Activated B cell treated with CpG ODN at 0.5 μM for 24 hours (primary cell): ENCODE measurements at places on chromosomes 4 and X.

DNA sequence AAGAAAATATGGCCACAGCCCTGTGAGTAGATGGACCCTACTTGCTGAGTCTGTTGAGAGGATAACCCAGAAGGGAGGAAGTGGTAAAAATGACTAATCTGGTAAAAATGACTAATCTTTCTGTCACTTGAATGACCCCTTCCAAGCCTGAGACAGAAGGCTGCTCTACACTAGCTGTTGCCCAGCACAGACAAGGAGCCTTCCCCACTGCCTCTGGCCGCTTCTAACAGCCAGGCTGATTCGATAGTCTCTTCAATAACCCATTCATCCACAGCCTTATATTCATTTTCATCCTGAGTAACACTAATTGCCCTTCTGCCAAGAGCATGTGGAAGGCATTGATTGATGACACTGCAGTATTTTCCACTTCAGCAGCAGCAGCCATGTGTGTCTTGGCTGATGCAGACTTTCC lies 18.4 kb downstream of the MAGEB17 start:
- no peak overlapping the region for H3K4me3 ChIP-seq
- no peaks in the 10 kb centered on the region for H3K27me3 ChIP-seq
- no peak overlapping the region for H3K27ac ChIP-seq
- H3K4me1 ChIP-seq = no peaks in the 10 kb centered on the region
- no peaks in the 10 kb centered on the region for H3K36me3 ChIP-seq

DNA sequence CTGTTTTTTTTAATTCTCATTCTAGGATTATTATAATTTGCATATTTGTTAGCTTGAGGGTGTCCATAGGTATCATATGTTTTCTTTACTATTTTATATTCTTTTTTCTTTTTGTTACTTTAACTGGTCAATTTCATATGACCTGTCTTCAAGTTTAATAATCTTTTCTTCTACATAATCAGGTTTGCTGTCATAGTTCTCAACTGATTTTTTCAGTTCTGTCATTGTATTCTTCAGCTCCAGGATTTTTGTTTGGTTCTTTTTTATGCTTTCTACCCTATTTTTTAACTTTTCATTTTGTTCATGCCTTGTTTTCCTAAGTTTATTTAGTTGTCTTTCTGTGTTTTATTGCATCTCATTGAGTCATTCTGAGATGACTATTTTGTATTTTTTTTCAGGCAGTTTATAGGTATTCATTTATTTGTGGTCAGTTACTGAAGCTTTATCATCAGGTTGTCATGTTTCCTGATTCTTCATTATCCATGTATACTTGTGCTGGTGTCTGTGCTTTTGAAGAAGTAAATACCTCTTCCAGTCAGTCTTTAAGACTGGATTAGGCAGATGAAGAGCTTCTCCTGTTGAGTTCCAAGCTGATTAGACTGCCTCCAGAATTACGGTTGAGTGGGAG lies 220.3 kb upstream of the VEGFC start:
- H3K27ac ChIP-seq = no peak overlapping the region
- H3K36me3 ChIP-seq = no peaks in the 10 kb centered on the region
- no peaks in the 10 kb centered on the region for H3K27me3 ChIP-seq
- H3K4me1 ChIP-seq = no peaks in the 10 kb centered on the region
- no peak for DNase-seq

DNA sequence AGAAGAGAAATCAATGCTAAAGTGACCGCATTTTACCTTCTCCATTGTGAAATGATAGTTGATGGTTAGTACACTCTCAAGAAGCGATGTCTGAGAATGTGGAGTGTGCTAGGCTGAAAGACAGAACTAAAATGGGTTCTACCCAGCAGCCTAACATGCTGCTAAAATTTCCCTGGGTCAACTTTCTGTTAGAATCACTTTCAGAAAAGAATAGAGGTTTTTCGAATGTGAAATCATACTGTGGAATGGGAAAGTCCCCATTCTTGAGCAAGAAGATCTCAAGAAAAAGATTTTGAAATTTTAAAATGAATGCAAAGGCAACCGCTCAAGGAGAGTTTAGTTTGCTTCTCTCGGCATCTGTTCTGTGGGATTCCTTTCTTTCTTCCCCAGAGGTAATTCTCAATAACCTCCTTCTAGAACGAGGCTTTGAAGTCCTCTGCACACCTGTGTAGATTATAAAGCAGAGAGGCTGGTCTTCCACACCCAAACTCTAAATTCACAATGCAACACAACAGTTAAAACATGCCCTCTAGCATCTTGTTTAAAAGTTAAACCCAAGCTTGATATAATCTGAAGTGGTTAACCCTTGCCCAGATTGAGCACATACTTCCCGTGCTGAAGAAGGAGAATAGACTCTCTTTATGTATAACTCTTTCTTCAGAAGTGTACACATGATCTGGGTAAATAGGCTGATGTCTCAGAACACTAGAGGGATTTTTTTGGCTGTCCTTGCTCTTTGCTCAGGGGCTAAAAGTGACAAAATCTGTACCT lies 208.7 kb upstream of the KLF3 start:
- no peak for DNase-seq
- H3K27ac ChIP-seq = no peak overlapping the region
- peaks cover 3% of the 10 kb centered on the region for H3K27me3 ChIP-seq
- peaks cover 6% of the 10 kb centered on the region for H3K4me1 ChIP-seq
- no peaks in the 10 kb centered on the region for H3K36me3 ChIP-seq

- H3K4me3 ChIP-seq = no peak overlapping the region
- DNase-seq = no peak
- no peak overlapping the region for H3K27ac ChIP-seq
Observed at GRCh38 chr4:33184657-33185290, 2464.6 kb downstream of the PCDH7 start.

DNA sequence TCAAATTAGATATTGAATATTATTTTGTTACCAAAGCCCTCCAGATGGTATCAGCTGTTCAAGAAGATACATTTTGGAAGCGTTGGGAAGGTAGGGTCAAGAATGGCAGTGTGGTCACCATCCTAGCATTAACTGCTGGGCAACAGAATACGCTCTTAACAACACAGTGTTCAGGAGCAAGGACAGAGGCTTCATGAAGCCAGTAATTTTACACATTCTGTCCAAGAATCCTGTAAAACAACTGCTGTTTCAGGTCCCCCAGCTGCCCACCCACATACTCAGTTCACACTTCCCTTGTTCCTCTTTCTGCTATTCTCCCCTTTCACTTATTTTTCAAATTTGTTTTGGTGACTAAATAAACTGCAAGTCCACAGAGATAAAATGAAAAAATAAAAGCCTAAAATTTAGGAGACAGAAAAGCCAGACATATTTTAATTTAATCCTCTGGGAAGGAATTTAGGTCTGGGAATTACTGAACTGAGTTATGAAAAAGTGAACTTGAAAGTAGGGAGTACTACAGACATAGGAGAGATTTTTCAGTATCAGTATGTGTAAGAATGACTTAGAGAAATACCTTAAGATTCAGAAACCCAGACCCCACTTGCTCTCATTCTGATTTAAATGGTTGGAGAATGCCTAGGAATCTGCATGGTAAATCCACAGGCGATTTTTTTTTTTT lies 406.7 kb downstream of the MAPK10 start:
- H3K27me3 ChIP-seq = no peaks in the 10 kb centered on the region
- DNase-seq = no peak
- H3K36me3 ChIP-seq = peaks cover 44% of the 10 kb centered on the region
- no peak overlapping the region for H3K27ac ChIP-seq
- peaks cover 2% of the 10 kb centered on the region for H3K4me1 ChIP-seq
- no peak overlapping the region for H3K4me3 ChIP-seq

DNA sequence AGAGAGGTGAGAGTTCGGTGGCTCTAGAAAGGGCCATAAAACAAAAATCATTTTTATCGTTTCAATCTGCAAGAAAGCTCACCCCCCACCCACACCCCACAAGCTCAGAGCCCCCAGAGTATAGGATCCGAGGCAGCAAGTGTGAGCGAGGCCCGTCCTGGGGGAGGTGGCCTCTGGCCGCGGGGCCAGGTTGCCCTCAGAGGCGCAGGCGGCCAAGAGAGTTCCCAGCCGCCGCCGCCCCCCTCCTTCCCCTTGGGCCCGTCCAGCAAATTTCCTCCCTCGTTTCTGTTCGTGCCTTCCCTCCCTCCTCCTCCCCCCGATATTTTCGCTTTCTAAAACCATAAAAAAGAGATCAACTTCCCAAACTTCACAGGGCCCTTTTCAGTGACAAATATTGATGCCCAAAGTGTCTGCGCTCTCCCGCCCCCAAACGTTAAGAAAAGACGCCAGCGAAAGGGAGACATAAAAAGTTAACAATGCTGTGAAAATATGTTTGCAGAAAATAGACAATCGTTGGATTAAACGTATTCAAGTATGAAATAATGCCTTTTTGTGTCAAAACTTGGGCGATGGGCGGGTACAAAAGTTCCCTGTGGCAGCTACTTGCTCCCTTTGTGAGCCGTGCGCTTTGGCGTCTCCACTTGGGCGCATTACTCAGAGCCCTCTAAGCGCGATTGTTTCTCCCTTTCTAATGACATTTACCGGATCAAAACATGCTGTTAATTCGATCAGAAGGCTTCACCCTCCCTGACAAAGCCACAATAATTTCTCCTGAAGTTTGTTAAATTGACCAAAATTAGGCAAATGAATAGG lies 1.1 kb upstream of the HELT start:
- no peak for DNase-seq
- H3K36me3 ChIP-seq = no peaks in the 10 kb centered on the region
- H3K27me3 ChIP-seq = peaks cover 68% of the 10 kb centered on the region
- H3K27ac ChIP-seq = no peak overlapping the region
- H3K4me3 ChIP-seq = no peak overlapping the region
- peaks cover 13% of the 10 kb centered on the region for H3K4me1 ChIP-seq

- DNase-seq = no peak
- H3K4me1 ChIP-seq = no peaks in the 10 kb centered on the region
- H3K27me3 ChIP-seq = peaks cover 14% of the 10 kb centered on the region
- no peak overlapping the region for H3K4me3 ChIP-seq
- no peak overlapping the region for H3K27ac ChIP-seq
- H3K36me3 ChIP-seq = no peaks in the 10 kb centered on the region
Observed at GRCh38 chr4:76622717-76623116, 187.7 kb downstream of the SHROOM3 start.

DNA sequence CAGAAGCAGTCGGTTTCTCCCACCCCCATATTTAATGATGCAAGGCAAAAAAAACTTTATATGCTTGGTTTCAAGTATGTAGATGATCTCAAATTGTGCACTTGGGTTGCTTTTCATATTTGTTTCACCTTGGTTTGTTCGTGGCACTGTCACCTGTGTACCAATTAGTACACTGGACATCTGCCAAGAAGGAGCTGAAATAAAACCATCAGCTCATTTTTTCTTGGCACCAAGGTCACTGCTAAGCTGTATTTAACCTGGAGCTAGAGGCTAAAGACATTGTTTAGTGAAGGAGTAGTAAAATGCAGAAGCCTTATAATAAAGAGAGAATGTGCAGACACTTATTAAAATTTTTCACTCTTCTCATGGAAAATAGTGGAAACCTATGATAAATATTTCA lies 430.8 kb downstream of the ARHGAP24 start:
- H3K4me3 ChIP-seq = no peak overlapping the region
- no peak for DNase-seq
- H3K27me3 ChIP-seq = no peaks in the 10 kb centered on the region
- no peak overlapping the region for H3K27ac ChIP-seq
- H3K4me1 ChIP-seq = peaks cover 13% of the 10 kb centered on the region

- H3K4me3 ChIP-seq = peak overlapping the region; percentile 16
- no peak for DNase-seq
- no peaks in the 10 kb centered on the region for H3K27me3 ChIP-seq
- peaks cover 12% of the 10 kb centered on the region for H3K4me1 ChIP-seq
- H3K36me3 ChIP-seq = peaks cover 17% of the 10 kb centered on the region
Observed at GRCh38 chr4:101556842-101557241, 209.5 kb upstream of the PPP3CA start.

GRCh38 chr4:9769321-9769720 lies 12.1 kb upstream of the DRD5 start:
- H3K27me3 ChIP-seq = peaks cover 7% of the 10 kb centered on the region
- H3K27ac ChIP-seq = no peak overlapping the region
- H3K4me3 ChIP-seq = no peak overlapping the region
- H3K36me3 ChIP-seq = no peaks in the 10 kb centered on the region
- H3K4me1 ChIP-seq = no peaks in the 10 kb centered on the region

DNA sequence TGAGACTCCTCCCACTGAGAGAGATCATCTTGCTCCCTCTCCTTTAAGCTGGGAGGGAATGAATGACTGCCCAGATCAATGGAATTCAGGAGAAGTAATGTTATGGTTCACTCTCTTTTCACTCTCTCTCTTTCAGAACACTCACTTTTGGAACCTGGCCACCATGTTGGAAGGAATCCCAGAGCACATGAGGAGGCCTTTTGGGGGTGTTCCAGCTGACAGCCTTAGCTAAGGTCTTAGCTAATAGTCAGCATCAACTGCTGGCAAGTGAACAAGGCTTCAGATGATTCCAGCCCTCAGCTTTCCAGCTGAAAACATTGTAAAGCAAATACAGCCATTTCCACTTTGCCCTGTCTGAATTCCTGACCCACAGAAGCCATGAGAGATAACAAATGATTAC lies 124.0 kb upstream of the CLNK start:
- H3K4me1 ChIP-seq = peaks cover 7% of the 10 kb centered on the region
- H3K27me3 ChIP-seq = peaks cover 2% of the 10 kb centered on the region
- DNase-seq = no peak

- H3K27me3 ChIP-seq = peaks cover 12% of the 10 kb centered on the region
- no peaks in the 10 kb centered on the region for H3K36me3 ChIP-seq
- H3K4me3 ChIP-seq = no peak overlapping the region
- no peak overlapping the region for H3K27ac ChIP-seq
Observed at GRCh38 chr4:165457793-165458192, 79.0 kb downstream of the CPE start.

- H3K36me3 ChIP-seq = no peaks in the 10 kb centered on the region
- H3K27ac ChIP-seq = no peak overlapping the region
- peaks cover 11% of the 10 kb centered on the region for H3K4me1 ChIP-seq
- H3K27me3 ChIP-seq = peaks cover 42% of the 10 kb centered on the region
- DNase-seq = no peak
Observed at GRCh38 chr4:127630152-127630551, 2.6 kb upstream of the INTU start.

DNA sequence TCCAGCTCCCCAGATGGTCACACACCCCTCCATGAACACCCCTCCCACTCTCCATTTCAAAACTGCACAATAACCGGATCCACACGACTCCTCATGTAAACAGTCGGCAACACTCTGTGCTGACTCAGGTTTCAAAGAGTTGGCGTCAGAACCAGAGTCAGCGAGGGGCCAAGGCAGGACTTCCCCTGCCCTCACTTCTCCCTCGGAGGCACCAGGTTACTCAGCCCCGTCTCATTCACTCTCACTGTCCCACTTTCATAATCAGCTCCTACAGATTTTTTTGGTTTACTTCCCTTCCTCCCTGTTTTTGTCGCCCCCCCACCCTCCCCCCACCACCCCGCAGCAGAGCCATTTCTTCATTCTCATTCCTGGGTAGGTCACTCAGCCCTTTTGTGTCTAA lies 2.7 kb upstream of the TIMP1 start:
- peaks cover 13% of the 10 kb centered on the region for H3K4me1 ChIP-seq
- H3K36me3 ChIP-seq = no peaks in the 10 kb centered on the region
- H3K27ac ChIP-seq = no peak overlapping the region
- no peaks in the 10 kb centered on the region for H3K27me3 ChIP-seq
- no peak for DNase-seq

- no peak overlapping the region for H3K27ac ChIP-seq
- H3K27me3 ChIP-seq = peaks cover 2% of the 10 kb centered on the region
- H3K36me3 ChIP-seq = no peaks in the 10 kb centered on the region
- no peak for DNase-seq
- no peaks in the 10 kb centered on the region for H3K4me1 ChIP-seq
Observed at GRCh38 chr4:138236037-138236436, 6.1 kb downstream of the SLC7A11 start.

GRCh38 chrX:39752815-39753214 lies 344.9 kb downstream of the BCOR start:
- H3K4me3 ChIP-seq = no peak overlapping the region
- no peaks in the 10 kb centered on the region for H3K36me3 ChIP-seq
- H3K4me1 ChIP-seq = no peaks in the 10 kb centered on the region
- no peak overlapping the region for H3K27ac ChIP-seq
- DNase-seq = no peak
- no peaks in the 10 kb centered on the region for H3K27me3 ChIP-seq
